ENCODE measurements at places on chromosomes 7 and 10.

GRCh38 chr7:44398511-44398911 is 73.1 kb upstream of the CAMK2B start:
- H3K4me3 ChIP-seq, result no peak overlapping the region
- no peak for DNase-seq
- no peaks in the 10 kb centered on the region for H3K27me3 ChIP-seq
- H3K4me1 ChIP-seq, result peaks cover 5% of the 10 kb centered on the region
- peaks cover 20% of the 10 kb centered on the region for H3K36me3 ChIP-seq
- no peak overlapping the region for H3K27ac ChIP-seq

DNA sequence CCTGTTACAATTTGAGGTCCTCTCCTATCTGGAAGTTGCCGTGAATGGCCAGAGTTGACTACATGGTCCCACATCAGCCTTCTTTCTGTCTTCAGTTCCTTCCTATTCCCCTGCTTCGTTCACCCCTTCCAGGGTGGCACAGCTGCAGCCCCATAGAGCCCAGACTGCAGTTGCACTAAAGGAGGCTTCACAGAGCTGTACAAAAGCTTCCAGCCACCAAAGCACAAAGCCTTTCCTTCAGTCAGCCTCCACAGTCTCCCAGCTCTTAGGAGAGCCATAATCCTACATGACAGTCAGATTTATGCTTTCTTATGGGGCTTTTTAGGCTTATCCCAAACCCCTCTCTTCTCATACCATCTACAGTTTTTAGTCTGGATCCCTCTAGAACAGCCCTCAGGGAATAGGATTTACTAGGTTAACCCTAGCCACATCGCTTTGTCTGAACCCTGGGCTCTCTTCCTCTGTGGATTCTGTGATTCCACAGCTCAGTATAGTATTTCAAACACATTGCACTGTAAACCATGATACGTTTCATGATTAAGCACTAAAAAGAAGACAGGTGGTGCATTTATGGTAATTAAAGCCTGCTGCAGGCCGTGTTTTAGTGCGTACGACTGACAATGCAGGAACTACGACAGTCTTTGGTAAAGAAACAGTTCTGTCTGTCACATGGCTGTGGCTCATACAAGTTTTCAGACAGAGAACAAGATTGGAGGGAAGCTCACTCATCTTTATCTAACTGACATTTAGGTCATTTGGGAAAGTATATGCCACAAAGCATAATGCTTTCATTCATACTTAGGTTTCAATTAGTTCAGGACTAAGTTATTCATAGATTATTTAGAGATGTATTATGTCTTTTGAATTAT is 208.3 kb upstream of the KMT2E start:
- H3K4me3 ChIP-seq, result no peak overlapping the region
- no peak for DNase-seq
- H3K4me1 ChIP-seq, result no peaks in the 10 kb centered on the region
- H3K27me3 ChIP-seq, result no peaks in the 10 kb centered on the region
- no peaks in the 10 kb centered on the region for H3K36me3 ChIP-seq
- no peak overlapping the region for H3K27ac ChIP-seq

GRCh38 chr10:109219935-109220605 is 703.2 kb downstream of the XPNPEP1 start:
- no peak overlapping the region for H3K4me3 ChIP-seq
- no peaks in the 10 kb centered on the region for H3K27me3 ChIP-seq
- no peaks in the 10 kb centered on the region for H3K36me3 ChIP-seq
- H3K27ac ChIP-seq, result no peak overlapping the region
- no peaks in the 10 kb centered on the region for H3K4me1 ChIP-seq
- no peak for DNase-seq

- H3K27ac ChIP-seq, result no peak overlapping the region
- no peaks in the 10 kb centered on the region for H3K4me1 ChIP-seq
- no peak for DNase-seq
Measured at GRCh38 chr7:156178214-156178613, 366.0 kb upstream of the SHH start.

DNA sequence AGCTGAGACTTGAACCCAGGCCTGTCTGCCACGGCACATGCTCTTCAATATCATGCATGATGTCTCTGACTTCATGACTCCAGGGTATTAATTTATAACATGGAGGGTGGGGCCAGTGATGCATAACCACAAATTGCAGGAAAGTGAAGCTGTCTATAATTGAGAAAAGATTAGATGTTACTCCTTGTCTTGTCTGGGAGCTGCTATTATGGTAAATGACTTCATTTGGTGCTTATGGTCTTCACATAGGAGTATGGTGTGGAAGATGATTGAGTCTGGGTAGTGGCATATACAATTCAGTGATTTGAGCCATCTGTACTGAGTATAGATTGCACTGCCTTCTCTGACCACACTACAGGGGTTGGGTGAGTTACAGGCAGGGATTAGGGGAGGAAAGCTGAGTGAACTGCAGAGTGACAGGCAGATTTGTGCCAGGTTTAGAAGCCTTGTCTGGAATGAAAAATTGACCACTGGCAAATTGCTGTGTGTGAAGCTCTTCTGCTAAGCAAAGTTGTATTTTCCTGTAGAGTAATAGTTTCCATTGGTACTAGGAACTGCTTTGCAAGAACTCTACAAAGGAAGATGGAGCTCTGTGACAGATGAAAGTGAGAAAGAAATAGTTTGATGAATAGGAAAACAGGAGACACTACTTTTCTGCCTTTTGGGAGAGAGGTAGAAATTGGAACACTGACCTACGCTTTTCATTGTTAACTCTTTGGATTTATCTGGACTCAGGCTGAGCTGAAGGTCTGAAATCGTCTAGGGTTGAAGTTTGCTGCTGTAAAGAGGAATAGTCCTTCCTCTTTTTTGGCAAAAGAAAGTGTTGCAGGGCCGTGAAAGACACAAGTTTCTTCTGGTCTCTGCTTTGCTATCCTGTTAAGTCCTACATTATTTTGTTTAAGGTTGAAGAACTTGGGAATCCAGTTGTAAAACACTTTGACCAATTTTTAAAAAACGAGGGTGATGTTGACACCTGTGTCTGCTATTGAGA is 2.7 kb downstream of the SND1 start:
- no peak for DNase-seq
- peaks cover 4% of the 10 kb centered on the region for H3K36me3 ChIP-seq
- H3K4me3 ChIP-seq, result no peak overlapping the region
- peaks cover 12% of the 10 kb centered on the region for H3K4me1 ChIP-seq
- no peaks in the 10 kb centered on the region for H3K27me3 ChIP-seq
